ENCODE measurements at places on chromosomes 1 and 21. TPM values are rescaled to one million over a fixed set of nuclear protein-coding genes. Genes with fewer than 3 reads are reported as not detected.

- no peaks in the 10 kb centered on the region for H3K4me1 ChIP-seq
- H3K4me3 ChIP-seq = no peak overlapping the region
- no peaks in the 10 kb centered on the region for H3K36me3 ChIP-seq
- DNase-seq = no peak
- H3K27me3 ChIP-seq = no peaks in the 10 kb centered on the region
These were observed 22.4 kb downstream of the LRRC8B start for GRCh38 chr1:89546934-89547562.

Gene OVAAL
- total RNA-seq = not detected

DNA sequence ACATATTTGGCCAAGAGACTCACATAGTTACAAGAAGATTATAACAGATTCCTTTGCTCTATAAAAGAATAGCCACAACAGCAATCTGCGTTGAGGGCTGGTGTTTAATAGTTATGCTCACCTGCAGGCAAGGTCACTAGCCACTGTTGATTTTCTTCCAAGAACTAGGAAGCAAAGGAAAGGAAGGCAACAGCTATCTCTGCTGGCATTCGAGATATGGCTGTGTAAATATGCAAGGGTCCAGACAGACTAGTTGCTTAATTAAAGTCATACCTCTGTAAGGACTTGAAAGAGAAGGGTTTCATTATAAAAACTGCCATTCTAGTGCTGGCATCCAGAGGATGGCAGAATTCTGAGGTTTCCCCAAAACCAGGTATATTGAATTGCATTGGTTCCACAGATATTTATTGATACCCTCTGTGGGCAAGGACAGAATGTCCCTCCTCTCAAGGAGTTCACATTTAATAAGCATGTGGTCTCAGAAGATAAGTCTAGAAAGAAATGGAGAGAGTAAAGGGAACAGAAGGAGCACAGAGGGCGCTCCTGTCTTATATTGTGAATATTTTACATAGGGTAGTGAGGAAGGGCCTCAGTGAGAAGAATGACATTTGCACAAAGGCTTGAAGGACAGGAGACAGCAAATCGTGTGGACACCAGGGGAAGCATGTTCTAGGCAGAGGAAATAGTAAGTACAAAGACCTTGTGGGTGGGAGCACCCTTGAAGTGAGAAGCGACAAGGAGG is 23.6 kb upstream of the PLEKHA6 start:
- H3K36me3 ChIP-seq = no peaks in the 10 kb centered on the region
- H3K27ac ChIP-seq = no peak overlapping the region
- H3K4me1 ChIP-seq = peaks cover under 1% of the 10 kb centered on the region
- H3K27me3 ChIP-seq = no peaks in the 10 kb centered on the region
- no peak overlapping the region for H3K4me3 ChIP-seq
- no peak for DNase-seq

GRCh38 chr1:189275796-189276195 is 1201.9 kb downstream of the BRINP3 start:
- no peaks in the 10 kb centered on the region for H3K4me1 ChIP-seq
- no peak overlapping the region for H3K4me3 ChIP-seq
- DNase-seq = no peak
- no peaks in the 10 kb centered on the region for H3K36me3 ChIP-seq
- H3K27ac ChIP-seq = no peak overlapping the region
- no peaks in the 10 kb centered on the region for H3K27me3 ChIP-seq

All from ascending aorta (tissue), 2 donors.